ENCODE measurements at places on chromosomes 2 and 18. TPM values are rescaled to one million over a fixed set of nuclear protein-coding genes. Genes with fewer than 3 reads are reported as not detected.

The ALK gene
- not detected for total RNA-seq

The SIX3 gene
- total RNA-seq: not detected

The UGT1A4 gene
- total RNA-seq: not detected

The EFHD1 gene
- total RNA-seq: 25.9 TPM

DNA sequence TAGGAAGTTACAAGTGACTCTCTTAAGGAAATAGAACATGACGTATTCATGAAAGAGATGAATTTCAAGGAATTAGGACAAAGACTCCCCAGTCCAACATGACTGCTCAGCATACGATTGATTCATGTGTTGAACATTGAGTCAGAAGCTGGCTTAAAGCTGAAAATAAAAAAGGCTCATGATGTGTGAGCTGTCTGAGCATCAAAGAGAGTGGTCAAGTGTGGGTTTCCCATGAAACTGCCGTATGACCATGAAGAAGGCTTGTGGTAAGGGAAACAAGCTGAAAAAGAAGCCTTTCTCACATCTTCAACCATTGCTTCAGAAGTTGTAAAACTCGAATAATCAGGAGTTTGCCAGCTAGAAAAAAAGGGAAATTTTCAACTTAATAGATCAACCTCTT, 201.9 kb upstream of the APCDD1 start:
- no peak overlapping the region for H3K27ac ChIP-seq
- H3K4me3 ChIP-seq: no peak overlapping the region
- H3K36me3 ChIP-seq: no peaks in the 10 kb centered on the region
- H3K4me1 ChIP-seq: no peaks in the 10 kb centered on the region
- no peak for DNase-seq

DNA sequence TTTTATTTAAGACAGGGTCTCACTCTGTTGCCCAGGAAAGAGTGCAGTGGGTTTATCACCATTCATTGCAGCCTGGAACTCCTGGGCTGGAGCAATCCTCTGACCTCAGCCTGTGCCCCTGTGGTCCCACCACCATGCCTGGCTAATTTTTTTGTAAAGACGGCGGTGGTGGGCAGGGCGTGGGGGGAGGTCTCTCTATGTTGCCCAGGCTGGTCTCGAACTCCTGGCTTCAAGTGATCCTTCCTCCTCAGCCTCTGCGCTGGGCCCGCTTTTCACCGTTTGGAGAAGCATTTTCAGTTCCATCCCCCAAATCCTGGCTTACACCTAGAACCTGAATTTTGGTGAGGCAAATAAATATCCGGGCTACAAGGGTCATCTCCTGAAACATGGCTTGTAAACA, 1.4 kb upstream of the ATP5F1A start:
- H3K27me3 ChIP-seq: no peaks in the 10 kb centered on the region
- no peak overlapping the region for H3K27ac ChIP-seq
- no peaks in the 10 kb centered on the region for H3K36me3 ChIP-seq
- no peaks in the 10 kb centered on the region for H3K4me1 ChIP-seq
- DNase-seq: no peak
- H3K4me3 ChIP-seq: no peak overlapping the region

- no peak overlapping the region for H3K27ac ChIP-seq
- no peaks in the 10 kb centered on the region for H3K4me1 ChIP-seq
- no peaks in the 10 kb centered on the region for H3K36me3 ChIP-seq
- no peak overlapping the region for H3K4me3 ChIP-seq
Observed at GRCh38 chr2:157480182-157480961, 36.5 kb upstream of the CYTIP start.

DNA sequence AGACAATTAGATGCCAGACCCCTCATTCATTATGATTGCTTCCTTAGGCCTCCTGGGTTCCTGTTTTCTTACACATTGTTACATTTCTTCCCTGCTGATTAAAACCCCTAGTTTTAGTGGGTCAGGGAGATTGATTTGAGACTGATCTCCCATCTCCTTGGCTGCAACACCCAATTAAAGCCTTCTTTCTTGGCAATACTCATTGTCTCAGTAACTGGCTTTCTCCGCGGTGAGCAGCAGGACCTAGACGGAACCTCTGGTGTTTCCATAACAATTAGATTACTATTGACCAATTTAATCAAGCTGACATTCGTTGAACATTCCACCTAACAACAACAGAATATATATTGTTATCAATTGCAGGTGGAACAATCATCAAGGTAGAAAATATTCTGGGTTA, 1676.4 kb upstream of the SLC39A10 start:
- no peak for DNase-seq
- no peaks in the 10 kb centered on the region for H3K36me3 ChIP-seq
- no peaks in the 10 kb centered on the region for H3K27me3 ChIP-seq
- H3K27ac ChIP-seq: no peak overlapping the region
- H3K4me1 ChIP-seq: no peaks in the 10 kb centered on the region

GRCh38 chr2:84641021-84641420, 124.7 kb downstream of the DNAH6 start:
- no peak overlapping the region for H3K27ac ChIP-seq
- no peaks in the 10 kb centered on the region for H3K4me1 ChIP-seq
- H3K4me3 ChIP-seq: no peak overlapping the region
- no peaks in the 10 kb centered on the region for H3K27me3 ChIP-seq

DNA sequence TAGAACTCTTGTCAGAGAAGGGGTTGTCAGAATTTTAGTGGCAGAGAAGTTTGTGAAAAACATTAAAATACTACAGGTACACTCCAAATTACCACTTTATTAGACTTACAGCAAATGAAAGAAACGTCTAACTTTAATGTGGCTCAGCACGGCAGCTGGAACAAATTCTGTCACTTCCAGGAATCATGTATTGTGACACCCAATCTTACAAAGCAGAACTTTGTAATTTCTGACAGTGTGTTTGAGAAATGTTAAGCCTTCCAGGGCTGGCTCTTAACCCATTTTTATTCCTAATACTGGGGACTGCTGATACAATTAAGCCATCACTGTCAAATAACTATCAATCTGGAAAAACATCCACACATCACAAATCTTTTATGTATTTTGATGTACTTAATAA, 216.4 kb downstream of the ZNF385B start:
- no peak for DNase-seq
- no peak overlapping the region for H3K4me3 ChIP-seq
- H3K27me3 ChIP-seq: no peaks in the 10 kb centered on the region
- no peak overlapping the region for H3K27ac ChIP-seq
- no peaks in the 10 kb centered on the region for H3K4me1 ChIP-seq
- no peaks in the 10 kb centered on the region for H3K36me3 ChIP-seq

GRCh38 chr18:49875783-49876182, 62.5 kb upstream of the ACAA2 start:
- H3K27me3 ChIP-seq: no peaks in the 10 kb centered on the region
- no peak overlapping the region for H3K4me3 ChIP-seq
- no peaks in the 10 kb centered on the region for H3K4me1 ChIP-seq
- H3K27ac ChIP-seq: no peak overlapping the region

DNA sequence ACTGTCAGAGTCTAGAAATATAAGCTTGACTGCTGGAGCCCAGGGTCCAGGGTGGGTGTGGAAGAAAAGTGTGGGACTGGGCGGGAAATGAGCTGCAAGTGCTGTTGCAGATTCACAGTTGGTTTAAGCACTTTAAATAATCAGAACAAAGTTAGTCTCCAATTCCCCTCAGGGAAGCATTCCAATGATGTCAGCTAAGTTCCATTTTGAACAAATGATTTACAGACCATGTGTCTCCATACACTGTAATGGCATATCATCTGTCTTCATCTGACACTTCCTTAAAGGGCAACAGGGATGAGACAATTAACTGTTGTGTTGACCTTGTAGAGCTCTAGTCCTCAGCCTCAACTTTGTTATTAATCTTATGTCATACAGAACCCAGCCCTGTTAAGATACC, 31.5 kb upstream of the REG3A start:
- H3K36me3 ChIP-seq: no peaks in the 10 kb centered on the region
- H3K4me3 ChIP-seq: no peak overlapping the region
- DNase-seq: no peak
- H3K27me3 ChIP-seq: no peaks in the 10 kb centered on the region
- H3K27ac ChIP-seq: no peak overlapping the region

DNA sequence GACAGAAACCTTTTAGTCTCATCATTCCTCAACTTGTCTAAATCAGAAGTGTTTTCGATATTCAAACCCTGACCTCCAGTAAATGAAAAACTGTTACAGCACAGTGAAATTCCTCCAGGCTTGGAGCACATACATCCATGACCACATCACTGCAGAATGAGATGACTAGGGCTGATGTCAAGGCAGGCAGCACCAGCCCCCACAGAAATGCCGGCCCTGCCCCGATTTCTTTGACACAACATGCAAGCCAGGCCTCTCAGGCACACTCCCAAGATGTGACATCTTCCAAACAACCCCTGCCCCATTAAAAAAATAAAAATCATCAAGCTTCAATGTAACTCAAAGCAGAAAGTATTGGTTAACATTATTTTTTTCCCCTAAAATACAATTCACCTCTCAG, 103.3 kb downstream of the CTAGE1 start:
- no peak overlapping the region for H3K4me3 ChIP-seq
- H3K27me3 ChIP-seq: no peaks in the 10 kb centered on the region
- H3K27ac ChIP-seq: peak overlapping the region; percentile 79
- H3K36me3 ChIP-seq: no peaks in the 10 kb centered on the region

DNA sequence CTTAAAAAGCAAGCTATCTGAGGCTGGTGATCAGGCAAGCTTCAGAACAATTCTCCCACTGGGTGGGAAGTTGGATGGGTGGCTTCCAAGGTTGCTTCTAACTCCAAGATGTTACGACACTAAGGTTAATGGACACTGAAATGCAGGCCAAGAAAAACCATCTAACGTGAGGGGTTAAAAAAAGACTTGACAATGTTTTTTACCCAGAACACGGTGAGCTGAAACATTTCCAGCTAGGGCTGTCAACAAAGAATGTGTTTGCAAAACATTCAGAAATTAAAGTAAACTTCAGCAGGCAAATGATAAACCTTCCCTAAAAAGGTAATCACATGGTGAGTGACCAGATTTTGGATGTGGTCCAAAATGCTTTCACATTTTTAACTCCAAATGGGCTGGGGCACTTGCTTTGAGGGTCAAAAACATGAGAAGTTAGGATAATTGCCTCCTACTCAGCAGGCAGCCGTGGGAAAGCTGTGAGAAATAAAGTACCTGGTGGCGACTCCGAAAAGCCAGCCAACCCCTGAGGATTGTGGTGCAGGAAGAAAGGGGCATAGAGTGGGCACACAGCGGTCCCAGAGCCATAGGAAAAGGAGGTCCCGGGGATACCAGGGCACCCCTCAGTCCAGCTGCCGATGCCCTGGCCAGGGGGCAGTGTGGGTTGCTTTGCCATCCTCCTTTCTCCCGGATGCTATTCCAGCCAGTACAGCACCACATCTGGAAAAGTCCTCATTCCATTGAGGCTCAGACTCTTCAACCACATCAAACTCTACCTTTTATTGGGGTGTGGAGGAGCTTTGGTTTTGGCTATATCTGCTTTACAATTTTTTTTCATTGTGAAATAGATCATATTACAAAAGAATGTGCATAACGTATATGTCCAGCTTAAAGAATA, 90.0 kb upstream of the ATL2 start:
- no peak overlapping the region for H3K4me3 ChIP-seq
- H3K27me3 ChIP-seq: no peaks in the 10 kb centered on the region
- peak overlapping the region; percentile 94 for H3K27ac ChIP-seq

DNA sequence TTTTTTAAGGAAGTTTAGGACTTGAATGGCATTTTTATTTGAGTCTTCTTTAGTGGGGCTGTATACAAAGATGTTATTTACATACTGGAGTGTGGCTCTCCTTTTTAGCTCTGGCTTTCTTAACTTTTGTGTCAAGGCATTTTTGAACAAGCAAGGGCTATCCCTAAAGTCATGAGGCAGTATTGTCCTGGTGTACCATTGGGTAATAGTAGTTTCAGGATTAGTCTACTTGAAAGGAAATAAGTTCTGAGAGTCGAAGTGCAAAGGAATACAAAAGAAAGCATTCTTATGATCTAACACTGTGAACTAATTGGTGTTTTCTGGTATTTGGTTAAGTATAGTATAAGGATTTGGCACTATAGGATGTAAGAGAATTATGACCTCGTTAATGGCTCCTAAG, 1.9 kb upstream of the CYP27A1 start:
- H3K36me3 ChIP-seq: no peaks in the 10 kb centered on the region
- no peaks in the 10 kb centered on the region for H3K27me3 ChIP-seq
- H3K27ac ChIP-seq: no peak overlapping the region
- no peak for DNase-seq
- H3K4me3 ChIP-seq: no peak overlapping the region

DNA sequence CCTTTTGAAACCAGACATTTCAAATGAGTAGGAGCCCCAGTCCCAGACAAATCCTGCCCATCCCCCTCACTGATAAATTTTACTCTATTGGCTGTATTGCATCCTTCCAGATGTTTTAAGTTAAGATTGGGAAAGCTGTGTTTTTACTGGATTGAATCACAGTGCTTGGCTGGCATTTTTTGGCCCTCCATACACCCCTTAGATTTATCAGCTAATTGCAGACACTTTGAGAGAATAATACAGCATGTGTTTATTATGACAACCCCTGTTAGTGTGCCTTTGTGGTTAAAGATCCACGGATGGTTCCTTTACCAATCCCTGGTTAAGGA, 74.9 kb downstream of the ANTXR1 start:
- H3K36me3 ChIP-seq: no peaks in the 10 kb centered on the region
- H3K4me1 ChIP-seq: no peaks in the 10 kb centered on the region
- H3K27ac ChIP-seq: no peak overlapping the region
- H3K4me3 ChIP-seq: no peak overlapping the region

GRCh38 chr2:54013996-54014395, 43.2 kb upstream of the PSME4 start:
- H3K27me3 ChIP-seq: no peaks in the 10 kb centered on the region
- no peak overlapping the region for H3K27ac ChIP-seq
- no peaks in the 10 kb centered on the region for H3K36me3 ChIP-seq
- DNase-seq: no peak

DNA sequence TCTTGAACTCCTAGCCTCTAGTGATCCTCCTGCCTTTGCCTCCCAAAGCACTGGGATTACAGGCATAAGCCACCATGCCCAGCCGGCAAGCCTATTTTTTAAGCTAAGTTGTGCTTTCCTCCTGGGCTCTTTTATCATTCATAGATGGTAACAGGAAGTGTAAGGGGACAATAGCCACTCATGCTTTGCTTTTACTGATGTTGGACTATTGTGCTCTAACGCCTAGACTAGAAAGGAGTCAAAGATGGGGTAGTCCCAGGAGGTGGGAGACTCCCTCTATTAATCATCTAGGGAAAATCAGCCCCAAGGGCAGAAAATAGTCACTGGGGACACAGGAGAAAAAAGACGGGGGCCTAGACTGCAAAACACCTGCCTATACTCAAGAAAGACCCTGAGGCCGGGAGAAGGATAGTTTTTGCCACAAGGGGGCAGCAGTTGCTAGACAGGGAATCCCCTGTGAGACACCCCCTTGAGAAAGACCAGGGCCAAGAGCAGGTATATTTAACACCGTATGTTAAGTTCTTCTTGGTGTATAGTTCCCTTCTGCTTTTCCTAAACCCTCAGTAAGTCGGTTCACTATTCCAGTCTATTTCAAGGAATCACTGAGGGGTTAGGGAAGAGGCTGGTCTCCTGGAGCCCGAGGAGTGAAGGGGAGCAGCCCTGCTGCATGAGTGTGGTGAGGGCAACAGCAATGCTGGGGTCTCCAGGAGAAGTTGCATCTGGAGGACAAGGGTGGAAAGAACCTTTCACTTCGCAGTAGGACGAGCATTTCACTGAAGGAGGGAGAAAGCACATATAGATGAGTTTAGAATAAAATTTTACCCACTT, 2.1 kb upstream of the CXCR1 start:
- H3K27me3 ChIP-seq: no peaks in the 10 kb centered on the region
- H3K36me3 ChIP-seq: no peaks in the 10 kb centered on the region
- H3K4me1 ChIP-seq: no peaks in the 10 kb centered on the region
- DNase-seq: peak; percentile 56
- H3K27ac ChIP-seq: no peak overlapping the region

- H3K27me3 ChIP-seq: no peaks in the 10 kb centered on the region
- no peaks in the 10 kb centered on the region for H3K36me3 ChIP-seq
- no peaks in the 10 kb centered on the region for H3K4me1 ChIP-seq
- no peak overlapping the region for H3K4me3 ChIP-seq
- DNase-seq: no peak
Observed at GRCh38 chr2:113703386-113704299, 52.8 kb downstream of the SLC35F5 start.
